ENCODE measurements at places on chromosomes 12 and 14.

GRCh38 chr12:53217051-53217930 is 10.2 kb upstream of the ITGB7 start:
- no peak for DNase-seq

- DNase-seq = no peak
Measured at GRCh38 chr14:59926534-59926933, 6.6 kb downstream of the LRRC9 start.

- DNase-seq = no peak
Measured at GRCh38 chr12:121894633-121895032, 6.0 kb downstream of the PSMD9 start.

DNA sequence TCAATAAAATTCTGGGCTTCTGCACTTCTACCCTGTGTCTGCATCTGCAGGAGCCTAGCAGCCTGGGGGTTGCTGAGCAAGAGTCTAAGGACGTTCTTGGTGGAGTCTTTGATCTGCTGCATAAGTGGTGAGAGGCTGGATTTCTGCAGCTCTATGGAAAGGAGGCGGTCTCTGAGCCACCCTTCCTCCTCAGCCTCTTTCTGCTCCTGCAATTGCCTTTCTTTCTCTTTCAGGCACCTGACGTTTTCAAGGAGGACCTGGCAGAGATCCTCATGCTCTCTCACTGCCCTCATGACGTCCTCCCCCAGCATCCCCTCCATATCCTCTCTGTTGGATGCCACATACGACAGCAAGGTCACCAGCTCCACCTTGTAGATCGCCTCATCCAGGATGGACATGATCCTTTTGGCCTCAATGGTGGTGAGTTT is 13.6 kb upstream of the TPCN1 start:
- DNase-seq = peak; percentile 33

GRCh38 chr14:22221508-22221907 is 367.5 kb downstream of the DAD1 start:
- no peak for DNase-seq

DNA sequence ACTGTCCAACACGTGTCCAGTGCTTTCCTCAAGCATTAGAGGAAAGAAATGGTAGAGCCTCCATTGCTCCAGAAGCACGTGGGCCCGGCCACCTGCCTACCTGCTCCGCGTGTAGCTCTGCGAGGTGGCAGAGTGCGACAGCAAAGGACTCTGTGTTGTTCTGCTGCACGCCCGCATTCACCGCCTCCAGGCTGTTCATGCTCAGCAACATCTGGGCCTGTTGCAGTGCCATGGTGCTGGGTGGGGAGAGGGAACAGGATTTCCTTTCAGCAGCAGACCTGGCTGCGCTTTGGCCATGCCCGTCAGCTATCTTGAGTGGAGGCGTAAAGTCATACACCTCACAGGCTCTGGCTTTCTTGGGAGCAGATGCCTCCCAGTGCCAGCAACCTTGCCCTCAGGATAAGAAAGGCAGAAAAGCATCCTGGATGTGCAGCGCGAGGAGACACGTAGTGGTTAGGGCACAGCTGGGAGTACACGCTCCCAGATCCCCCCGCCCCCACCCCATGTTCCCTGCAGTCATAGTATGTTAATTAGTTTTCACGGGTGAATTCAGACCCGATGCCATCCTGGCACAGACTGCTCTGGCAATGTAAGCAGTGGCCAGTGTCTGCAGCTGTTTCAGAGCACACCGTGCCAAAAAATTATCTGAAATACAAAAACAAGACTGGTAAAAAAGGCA is 25.1 kb downstream of the ANAPC5 start:
- no peak for DNase-seq

DNA sequence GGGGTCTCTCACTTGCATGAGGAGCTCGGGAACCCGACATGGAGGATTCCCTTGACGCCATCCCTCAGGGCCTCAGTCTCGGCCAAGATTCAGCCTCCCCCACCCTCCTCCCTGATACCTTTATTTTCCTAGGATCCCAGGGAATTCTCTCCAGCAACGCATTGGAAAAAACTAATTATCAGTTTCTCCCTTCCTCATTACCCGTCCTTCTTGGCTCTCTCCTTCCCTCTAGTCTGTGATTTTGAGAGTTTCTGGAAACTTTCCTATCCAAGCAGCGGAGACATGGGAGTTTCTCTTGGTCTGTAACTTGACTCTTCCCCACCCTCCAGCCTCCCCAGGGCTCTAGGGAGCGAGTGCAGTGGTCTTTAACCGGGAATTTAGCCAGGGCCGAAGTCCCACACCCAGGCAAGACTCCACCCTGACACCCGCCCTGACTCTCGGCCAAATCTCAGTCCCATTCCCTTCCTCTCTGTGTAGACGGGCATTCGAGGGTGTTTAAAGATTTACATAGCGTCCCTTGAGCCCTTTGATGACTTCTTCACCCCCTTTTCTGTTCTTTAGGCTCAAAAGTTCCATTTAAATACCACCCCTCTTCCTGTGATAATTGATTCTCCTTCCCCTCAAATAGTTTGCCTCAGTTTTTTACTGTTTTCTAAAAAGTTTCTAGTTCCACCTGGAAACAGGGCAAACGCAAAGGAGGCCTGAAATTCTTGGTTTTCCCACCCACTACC is 6.7 kb downstream of the HOXC5 start:
- no peak for DNase-seq

DNA sequence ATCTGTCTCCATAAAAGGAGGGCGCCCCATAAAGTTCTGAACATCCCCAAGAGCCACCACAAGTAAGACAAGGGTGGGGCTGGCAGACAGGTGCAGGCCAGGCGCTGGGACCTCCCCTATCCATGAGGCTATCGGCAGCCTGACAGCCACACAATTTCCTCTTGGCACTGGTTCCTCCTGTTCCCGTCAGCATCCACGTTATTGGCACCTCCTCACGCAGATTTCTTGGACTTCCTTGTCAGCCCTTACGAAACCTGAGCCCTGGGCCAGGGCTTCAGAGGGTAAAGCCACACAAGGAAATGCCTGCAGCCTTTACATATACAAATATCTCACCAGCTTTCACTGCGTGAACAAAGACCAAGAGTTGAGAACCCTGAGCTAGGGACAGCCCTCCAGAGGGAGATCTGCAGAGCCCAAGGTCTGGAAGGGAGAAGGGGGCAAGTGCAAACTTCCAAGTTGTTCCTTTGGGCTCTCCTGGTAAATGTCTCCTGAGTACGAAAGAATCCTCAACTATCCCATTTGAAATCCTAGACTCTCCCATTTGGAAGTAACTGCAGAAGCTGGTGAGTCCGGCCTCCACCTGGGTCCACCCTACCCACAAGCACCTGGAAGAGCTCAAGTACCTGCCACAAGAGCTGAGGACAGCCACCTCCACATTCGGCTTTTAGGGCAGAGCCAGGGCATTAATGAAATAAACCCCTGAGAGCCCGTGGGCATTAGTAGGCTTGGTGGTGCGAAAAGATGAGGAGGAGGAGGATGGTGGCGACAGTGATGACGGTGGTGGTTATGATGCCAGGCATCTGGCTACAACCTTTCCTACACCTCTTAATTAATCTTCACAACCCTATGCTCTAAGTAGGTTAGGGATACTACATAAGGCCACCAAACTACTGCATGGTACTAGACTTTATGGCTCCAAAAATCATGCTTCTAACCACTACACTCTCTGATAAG is 5.5 kb upstream of the TC2N start:
- peak; percentile 77 for DNase-seq
